ENCODE measurements at places on chromosomes 6 and 20.

GRCh38 chr6:144482142-144482541, 197.0 kb downstream of the UTRN start:
- DNase-seq, result peak; percentile 85

DNA sequence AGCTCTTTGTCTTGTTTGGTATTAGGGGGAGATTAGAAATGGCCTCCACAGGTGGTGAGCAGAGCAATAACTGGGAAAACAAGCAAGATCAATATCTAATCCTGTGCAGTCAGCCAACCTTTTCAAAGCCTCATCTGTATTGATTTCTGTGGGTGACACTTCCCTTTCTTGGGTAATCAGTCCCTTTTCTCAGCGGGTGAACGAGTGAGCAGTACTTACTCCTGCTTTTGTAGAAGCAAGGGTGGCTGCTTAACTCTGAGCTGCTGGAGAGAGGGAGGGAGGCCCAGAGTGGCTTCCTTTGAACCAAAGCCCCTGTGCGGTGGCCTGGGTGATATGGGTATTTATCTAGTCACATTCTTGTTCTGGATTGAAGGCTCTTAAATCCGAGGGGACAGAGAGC, 254.8 kb upstream of the CHD6 start:
- no peak for DNase-seq

GRCh38 chr6:150072201-150072600, 3.3 kb upstream of the ULBP3 start:
- peak; percentile 76 for DNase-seq

GRCh38 chr6:169014211-169015197, 239.1 kb downstream of the THBS2 start:
- no peak for DNase-seq

GRCh38 chr6:52310932-52311331, 26.4 kb upstream of the MCM3 start:
- peak; percentile 76 for DNase-seq

DNA sequence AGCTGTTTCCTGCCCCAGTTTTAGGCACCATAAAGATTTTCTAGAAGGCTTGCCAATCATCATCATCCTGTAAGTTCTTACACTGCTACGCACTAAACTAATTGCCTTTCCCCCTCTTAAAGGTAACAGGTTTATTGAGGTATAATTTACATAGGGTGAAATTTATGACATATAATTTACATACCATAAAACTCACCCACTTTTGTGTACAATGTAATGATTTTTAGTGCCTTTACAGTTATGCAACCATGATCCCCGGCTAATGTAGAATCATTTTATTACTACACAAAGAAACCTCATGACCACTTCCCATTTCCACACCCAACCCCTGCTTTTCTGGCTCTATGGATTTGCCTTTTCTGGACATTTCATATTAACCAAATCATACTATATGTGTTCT, 21.1 kb downstream of the GCNT2 start:
- DNase-seq, result peak; percentile 77

DNA sequence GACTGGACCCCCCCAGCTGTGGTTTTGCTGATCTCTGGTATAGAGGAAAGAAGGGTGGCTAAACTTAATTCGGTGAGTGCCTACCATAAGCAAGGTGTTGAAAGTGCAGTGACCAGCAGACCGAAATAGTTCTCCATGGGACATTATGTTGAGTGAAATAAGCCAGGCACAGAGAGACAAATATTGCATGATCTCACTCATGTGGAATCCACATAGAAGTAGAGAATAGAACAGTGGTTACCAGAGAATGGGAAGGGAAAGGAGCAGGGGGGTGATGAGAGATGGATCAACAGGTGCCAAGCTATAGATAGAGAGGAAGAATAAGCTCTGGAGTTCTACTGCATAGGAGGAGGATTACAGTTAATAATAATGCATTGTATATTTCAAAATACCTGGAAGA, 9.7 kb upstream of the GCNT2 start:
- DNase-seq, result no peak

GRCh38 chr6:2831392-2831791, 10.3 kb downstream of the SERPINB1 start:
- DNase-seq, result no peak

DNA sequence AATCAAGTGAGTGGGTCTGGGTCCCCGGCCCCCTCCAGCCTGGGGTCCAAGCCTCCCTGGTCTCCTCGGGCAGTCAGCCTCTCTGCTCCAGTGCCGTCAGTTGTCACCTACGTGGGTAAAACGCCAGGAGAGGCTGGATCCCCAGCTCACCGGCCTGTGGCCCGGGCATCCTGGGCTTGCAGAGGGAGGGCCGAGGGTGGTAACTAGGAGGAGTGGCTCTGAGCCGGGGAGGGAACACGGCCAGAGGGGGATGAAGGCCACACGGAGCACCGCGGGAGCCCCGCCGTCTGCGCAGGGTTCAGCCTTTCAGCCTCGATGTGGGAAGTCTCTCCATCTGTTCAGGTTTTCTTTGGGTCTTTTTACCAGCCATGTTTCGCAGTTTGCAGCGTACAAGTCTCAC, 29.5 kb upstream of the BHLHE23 start:
- DNase-seq, result no peak

DNA sequence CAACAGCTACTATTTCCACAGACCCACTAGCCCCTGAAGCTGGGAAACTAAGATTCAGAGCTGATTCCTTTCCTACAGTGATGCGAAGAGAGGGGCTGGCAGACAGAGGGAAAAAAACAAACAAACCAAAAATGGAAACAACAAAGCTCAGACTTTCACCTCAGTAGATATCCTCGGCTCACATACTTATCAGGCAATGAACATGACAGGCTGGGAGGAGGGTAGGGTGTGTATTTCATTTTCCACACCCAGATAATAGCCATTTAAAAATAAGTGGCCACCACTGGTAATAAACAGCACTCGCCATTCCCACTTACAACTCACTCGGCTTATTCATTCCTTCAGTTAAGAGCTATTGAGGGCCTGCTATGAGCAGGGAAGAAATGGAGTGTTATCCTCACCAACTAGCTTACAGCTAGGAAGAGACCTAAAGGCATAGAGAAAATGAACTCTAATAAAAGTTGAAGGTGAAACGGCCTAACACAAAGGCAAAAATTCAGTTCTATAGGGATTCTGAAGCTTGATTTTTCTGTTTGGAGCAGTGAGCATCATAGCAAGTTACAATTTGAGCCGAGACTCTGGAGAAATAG, 32.0 kb upstream of the SPTLC3 start:
- DNase-seq, result no peak

- DNase-seq, result no peak
Observed at GRCh38 chr20:45935416-45936046, 1.0 kb downstream of the PCIF1 start.

- no peak for DNase-seq
Observed at GRCh38 chr6:163721922-163722692, 307.6 kb downstream of the QKI start.

GRCh38 chr6:53281518-53282215, 67.1 kb downstream of the ELOVL5 start:
- DNase-seq, result no peak

GRCh38 chr20:10671221-10671918, 2.4 kb downstream of the JAG1 start:
- DNase-seq, result peak; percentile 98

GRCh38 chr6:145278163-145278807, 457.0 kb downstream of the EPM2A start:
- no peak for DNase-seq

- no peak for DNase-seq
Observed at GRCh38 chr6:150600010-150600300, 270 bp downstream of the PLEKHG1 start.

DNA sequence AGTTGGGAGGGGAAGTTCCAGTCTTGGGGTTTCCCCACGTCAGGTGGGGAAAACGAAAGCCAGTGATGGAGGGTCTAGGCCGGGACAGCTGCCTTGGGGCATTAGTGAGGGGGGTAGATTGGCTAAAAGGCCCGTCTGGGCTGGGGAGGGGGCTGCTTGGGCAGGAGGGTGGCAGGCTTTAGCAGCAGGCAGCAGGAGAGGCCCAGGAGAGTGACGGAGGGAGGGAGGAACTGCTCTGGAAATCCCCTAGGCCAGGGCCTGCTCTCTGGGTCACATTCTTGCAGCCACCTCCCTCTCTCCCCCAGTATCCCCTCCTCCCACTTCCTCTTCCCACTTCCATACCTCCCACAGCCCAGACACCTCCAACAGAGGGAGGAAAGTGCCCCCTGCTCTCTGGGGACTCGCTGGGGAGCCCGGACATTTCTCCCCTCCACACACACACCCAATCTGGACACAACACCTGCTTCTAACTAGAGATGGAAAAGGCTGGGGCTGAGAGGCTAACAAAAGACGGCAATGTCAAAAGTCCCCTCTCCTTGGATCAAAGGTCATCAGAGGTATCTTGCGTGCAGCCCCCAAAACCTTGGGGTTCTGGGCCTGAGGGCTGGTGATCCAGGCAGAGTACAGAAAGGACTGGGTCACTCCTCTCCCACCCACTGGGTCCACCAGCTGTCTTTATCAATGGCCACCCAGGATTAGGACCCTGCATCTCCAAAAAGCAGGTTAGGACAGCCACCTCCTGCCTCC, 1.8 kb downstream of the NFKBIE start:
- peak; percentile 80 for DNase-seq

- DNase-seq, result peak; percentile 13
Observed at GRCh38 chr6:123925350-123925749, 121.7 kb downstream of the NKAIN2 start.

DNA sequence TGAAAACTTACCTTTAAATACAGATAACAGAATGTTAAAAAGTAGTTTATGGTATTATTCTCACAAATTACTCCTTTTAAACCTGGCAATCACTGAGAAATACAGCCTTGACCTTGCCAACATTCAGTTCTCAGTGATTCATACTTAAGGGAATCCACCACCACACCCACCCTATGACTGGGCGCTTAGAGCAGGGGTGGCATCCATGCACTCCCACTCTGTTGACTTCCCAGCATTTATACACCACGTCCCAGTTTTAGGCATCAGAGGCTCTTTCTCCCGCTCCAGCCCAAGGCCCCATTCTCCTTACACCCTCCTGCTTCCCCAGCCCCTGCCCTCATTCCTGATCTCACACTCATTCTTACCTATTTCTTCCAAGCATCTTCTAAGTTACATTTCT, 16.3 kb downstream of the TRAF3IP2 start:
- DNase-seq, result no peak

DNA sequence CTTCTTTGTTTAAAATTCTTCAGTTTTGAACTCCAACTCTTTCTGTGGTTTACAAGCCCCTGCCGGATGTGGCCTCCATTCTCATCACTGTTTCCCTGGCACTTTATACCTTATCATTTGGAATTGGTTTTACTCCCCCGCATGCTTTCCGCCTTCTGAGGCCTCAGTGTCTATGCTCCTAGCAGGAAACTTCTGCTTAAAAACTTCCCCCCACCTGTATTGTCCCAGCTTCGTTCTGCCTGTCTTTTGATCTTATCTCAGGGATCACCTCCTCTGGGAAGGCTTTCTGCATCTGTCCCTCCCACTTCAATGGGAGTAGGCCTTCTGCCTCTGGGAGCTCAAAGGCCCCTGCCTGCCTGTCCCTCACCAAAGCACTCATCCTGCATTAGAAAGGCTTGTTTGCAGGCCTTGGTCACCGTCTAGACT, 3.4 kb upstream of the ANGPT4 start:
- DNase-seq, result no peak

GRCh38 chr6:143615785-143616184, 62.0 kb upstream of the PHACTR2 start:
- no peak for DNase-seq

- peak; percentile 87 for DNase-seq
Observed at GRCh38 chr6:14681699-14682487, 564.0 kb upstream of the JARID2 start.

- DNase-seq, result no peak
Observed at GRCh38 chr6:163356743-163357142, 57.8 kb upstream of the QKI start.

DNA sequence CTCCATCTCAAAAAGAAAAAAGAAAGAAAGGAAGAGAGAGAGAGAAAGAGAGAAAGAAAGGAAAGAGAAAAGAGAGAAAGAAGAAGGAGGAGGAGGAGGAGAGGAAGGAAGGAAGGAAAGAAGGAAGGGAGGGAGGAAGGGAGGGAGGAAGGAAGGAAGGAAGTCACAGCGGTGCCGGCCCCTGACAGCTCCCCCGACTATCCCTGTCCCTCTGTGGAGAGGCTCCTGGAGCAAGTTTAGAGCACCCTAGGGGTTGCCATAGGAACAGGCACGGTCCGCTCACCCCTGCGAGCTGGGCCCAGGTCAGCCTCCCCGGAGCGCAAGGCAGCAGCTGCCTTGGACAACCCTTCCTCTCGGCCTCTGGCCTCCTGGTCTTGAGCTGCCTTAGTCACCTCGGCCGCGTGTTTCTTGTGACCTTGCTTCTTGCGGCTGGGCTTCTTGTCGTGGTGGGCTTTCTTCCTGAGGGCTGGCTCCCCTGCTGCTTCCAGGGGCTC, 6.8 kb downstream of the BNIP5 start:
- DNase-seq, result no peak

DNA sequence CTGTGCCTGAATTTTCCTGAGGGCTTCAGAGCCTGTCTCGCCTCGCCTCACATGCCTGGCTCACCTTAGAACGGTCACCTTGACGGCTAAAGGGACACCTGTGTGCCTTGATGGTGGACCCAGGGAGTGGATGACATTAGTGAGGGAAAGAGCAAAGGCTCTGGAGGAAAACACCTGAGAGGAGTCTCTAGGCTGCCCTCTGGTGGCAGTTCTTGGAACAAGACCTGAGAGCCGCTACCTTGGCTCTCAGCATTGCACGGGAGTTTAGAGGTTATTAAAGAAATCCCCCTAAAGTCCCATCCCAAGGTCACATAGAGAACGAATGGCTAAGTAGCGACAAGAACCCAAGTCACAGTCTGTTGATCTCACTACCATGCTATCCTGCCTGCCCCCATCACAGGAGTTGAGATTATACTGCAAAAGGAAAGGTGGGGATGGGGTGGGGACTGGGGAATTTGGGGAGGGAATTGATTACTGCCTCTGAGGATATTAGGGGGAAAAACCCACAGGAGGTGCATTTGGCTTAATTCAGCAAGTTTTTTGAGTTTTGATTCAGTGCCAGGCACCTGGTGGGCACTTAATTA, 7.9 kb upstream of the CDSN start:
- DNase-seq, result peak; percentile 53

GRCh38 chr6:36280467-36280866, 10.6 kb downstream of the PNPLA1 start:
- DNase-seq, result peak; percentile 37

DNA sequence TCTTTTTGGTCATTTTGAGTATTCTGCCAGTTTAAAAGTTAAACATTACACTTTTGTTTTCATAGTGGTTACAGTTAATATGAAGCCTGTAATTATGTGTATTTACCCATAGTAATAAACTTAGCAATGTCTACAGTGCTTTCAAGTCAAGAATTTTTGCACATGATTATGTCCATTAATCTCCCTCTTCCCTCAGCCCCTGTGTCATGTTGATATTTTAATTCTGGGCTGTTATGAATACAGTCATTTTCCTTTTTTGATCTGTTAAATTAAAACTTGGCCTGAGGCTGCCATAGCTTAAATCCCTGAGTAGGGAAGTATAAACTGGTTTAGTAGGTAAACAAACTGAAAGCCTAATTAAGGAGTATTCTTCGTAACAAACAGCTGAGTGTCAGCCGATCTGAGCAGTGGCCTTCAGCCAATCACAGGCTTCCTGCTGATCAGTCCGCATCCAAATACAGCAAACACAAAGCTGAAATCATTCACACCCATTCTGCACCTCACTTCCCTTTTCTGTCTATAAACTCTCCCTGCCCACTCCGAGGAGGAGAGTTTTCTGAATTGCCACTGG, 9.5 kb upstream of the SFT2D1 start:
- peak; percentile 85 for DNase-seq

- no peak for DNase-seq
Observed at GRCh38 chr20:39036011-39036410, 73.9 kb downstream of the DHX35 start.

- DNase-seq, result peak; percentile 84
Observed at GRCh38 chr20:59102841-59103299, 60.3 kb upstream of the PRELID3B start.

- DNase-seq, result no peak
Observed at GRCh38 chr6:169490830-169491229, 211.0 kb downstream of the WDR27 start.
